ENCODE measurements at places on chromosomes 12 and 14.

GRCh38 chr14:51539571-51540037 lies 112.1 kb upstream of the FRMD6 start:
- no peak for DNase-seq

- DNase-seq = no peak
These were observed 9.4 kb upstream of the KCNA1 start for GRCh38 chr12:4900327-4900726.

DNA sequence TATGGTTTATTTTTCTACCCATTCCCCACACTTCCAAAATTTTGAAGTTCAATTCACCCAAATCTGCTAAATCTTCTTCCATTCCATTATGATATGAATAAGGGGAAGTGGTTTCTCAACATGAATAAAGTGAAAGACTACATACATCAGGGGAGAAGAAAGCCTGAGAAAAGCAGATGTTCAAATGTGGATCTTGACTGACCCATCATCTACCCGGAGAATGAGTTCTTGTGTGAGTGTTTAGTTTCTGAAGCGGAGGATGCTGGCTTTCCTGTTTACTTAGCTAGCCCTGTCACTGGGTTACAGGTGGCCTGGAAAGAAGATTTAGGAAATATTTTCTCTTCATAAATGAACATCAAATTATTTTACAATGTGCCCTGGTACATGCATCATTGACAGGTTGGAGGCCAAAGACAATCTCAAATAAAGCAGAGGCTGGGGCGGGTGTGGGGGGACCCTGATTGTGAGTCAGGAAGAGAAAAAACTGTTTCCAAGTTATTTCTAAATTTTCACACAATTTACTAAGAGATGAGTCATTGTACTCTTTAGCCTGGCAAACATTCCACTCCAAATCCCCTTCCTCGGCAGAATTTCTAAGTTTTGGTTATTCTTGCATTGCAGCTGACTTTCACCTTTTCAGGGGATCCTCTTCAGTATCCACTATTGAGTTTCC lies 135.6 kb downstream of the SLC25A21 start:
- no peak for DNase-seq

GRCh38 chr14:88270776-88271175 lies 52.3 kb downstream of the KCNK10 start:
- DNase-seq = no peak

- no peak for DNase-seq
These were observed 890.2 kb downstream of the FLRT2 start for GRCh38 chr14:86420131-86420530.

DNA sequence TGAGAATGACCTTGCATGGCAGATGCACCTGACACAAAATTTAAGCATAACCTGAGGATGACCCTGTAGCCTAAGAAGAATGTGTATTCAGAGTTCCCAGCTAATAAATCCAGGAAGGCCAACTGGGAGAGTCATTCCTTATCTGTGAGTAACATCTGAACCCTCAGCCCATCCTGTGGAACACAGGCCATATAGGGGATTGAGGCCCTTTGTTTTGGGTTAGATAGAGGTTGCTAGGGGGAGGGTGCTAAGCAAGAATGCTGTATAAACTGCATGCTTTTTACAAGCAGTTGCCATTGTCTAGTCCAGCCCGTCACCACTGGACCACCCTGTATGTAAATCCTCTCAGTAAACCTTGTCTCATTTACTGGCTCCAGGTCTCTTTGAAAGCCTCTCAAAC lies 77.0 kb downstream of the BICD1 start:
- no peak for DNase-seq

DNA sequence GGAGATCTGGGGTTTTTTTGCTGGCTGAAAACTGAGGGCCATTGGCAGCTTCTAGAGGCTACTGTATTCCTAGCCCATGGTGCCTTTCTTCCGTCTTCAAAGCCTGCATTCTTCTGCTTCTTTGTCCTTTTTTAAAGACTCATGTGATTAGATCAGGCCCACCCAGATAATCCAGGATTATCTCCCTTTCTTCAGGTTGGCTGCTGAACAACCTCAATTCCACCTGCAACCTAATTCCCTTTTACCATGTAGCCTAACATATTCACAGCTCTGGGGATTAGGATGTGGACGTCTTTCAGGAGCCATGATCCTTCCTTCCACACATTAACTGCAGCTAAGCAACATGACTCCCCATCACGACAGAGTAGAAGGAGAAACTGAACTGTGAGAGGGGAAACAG lies 985.5 kb downstream of the DIO2 start:
- DNase-seq = no peak

- no peak for DNase-seq
These were observed 10.8 kb downstream of the PITPNM2 start for GRCh38 chr12:123139926-123140675.

GRCh38 chr12:129001-129400 lies 62.4 kb downstream of the IQSEC3 start:
- DNase-seq = no peak

DNA sequence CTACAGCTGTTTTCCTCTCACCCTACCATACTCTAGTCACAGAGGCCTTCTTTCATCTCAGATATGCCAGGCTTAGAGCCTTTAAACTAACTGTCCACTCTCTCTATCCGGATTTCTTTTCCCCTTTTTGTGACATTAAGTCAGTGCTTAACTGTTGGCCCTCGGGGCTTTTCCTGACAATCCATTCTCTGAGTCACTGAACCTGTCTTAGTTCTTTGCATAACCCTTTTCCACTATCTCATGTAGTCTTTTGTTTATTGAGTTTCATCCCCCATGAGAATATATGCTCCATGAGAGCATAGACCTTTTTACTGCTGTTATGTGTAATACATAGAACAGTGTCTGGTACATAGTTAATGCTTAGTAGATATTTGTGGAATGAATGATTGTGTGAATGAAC lies 68.7 kb downstream of the PLEKHA5 start:
- no peak for DNase-seq

GRCh38 chr12:79933532-79934264 lies 1.2 kb downstream of the PPP1R12A start:
- no peak for DNase-seq

DNA sequence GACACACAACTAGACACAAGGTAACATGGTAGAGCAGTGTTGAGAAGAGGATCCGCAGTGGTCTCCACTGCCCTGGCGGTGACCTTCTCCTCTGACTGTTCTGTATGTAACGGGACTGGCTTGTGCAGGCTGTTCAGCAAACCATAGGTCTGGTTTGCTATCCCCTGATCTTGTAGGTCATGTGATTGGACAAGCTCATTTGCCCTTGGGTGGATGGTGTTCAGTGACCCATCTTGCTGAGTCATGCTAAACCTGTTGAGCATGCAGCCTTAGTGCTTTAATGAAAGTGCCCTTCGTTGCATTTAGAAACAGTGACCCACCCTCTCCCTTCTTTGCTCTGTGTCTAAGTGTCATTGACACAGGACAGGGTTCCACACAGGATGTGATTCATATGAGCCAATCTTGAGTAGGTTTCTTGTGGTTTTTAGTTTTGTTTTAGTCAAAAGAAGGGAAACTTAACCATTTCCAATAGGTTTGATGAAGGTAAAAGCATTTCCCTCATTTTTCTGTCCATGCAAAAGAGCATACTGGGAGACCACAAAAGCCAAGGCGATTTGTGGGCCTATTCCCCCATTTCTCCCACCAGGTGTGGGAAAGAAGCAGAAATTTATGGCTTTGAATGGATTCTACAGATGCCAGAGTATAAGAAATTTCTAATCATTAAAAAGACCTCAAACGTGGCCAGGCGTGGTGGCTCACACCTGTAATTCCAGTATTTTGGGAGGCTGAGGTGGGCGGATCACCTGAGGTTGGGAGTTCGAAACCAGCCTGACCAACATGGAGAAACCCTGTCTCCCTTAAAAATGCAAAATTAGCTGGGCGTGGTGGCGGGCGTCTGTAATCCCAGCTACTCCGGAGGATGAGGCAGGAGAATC lies 32.6 kb upstream of the HIF1A start:
- no peak for DNase-seq

DNA sequence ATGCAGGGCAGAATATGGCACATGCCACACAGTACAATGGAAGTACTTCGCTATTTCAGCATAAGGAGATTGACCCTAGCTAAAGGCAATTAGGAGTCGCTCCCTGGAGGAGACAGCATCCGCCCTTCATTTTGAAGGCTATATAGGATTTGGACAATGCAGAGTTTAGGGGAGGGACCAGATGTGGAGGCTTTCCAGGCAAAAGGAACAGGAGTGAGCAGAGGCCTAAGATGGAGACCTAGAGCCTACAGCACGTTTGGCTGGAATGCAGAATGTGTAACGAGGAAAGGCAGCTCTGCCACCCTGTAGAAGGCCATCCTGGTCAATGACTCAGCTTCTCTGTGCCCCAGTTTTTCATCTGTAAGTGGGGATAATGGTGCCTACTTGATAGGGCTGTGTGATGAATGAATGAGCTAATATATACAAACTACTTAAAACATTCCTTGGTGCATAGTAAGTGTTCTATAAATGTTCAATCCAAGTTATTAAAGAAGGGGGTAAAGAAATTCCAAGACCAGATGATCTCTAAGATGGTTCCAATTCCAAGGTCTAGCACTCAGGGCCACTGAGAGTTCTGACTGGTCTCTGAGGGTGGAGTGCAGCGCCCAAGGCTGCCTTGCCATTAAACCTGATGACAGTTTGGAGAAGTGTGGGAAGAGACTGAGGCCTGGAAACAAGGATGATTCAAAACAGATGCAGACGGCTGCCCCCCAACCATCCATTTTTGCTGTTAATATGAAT lies 54.3 kb upstream of the FRMD6 start:
- no peak for DNase-seq

- no peak for DNase-seq
These were observed 4.2 kb downstream of the PPM1H start for GRCh38 chr12:62930546-62931425.

- DNase-seq = no peak
These were observed 11.8 kb upstream of the CDK2AP1 start for GRCh38 chr12:123283461-123283860.

GRCh38 chr12:321606-322326 lies 59.1 kb upstream of the SLC6A13 start:
- DNase-seq = no peak

GRCh38 chr12:6266971-6267721 lies 43.3 kb upstream of the PLEKHG6 start:
- DNase-seq = no peak

DNA sequence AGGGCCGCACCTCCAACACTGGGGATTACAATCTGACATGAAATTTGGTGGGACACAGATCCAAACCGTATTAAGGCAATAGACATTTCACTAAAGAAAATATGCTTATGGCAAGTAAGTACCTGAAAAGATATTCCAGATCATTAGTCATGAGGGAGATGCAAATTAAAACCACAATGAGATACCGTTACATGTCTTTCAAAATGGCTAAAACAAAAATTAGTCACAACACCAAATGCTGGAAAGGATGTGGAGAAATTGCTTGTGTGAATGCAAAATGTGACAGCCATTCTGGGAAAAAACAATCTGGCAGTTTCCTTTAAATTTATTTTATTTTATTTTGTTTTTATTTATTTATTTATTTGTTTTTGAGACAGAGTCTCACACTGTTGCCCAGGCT lies 82.3 kb upstream of the PTGDR start:
- no peak for DNase-seq

DNA sequence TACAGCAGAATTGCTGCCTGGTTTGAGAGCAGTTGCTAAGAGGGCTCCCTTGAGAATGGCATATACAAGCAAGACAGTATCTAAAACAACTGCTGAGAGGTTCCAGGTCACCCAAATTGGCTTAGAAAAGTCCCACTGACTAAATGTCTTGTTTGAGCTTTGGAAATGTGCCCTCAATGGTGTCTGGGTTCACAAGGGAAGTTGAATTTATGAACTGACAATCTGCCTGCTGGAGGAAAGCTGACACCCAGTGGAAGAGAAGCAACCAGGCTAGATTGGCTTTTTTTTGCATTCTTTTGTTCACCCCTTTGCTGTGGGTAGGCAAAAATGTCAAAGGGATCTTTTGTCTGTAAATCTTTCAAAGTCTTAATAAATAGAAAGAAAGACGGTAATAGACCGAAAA lies 44.6 kb upstream of the NPFF start:
- no peak for DNase-seq

- no peak for DNase-seq
These were observed 29.2 kb upstream of the TSPAN9 start for GRCh38 chr12:3047961-3048360.

DNA sequence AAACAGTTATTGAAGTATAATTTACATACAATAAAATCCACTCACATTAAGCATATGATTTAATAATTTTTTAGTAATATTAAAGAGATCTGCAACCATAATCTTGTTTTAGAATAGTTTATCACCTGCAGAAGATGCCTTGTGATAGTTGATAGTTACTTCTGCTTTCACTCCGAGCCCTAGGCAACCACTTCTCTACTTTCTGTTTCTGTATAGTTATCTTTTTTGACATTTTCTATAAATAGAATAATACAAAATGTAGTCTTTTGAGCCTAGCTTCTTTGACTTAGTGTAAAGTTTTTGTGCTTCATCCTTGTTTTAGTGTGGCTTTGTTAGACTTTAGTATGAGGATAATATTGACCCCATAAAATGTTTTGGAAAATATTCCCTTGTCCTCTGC lies 111.0 kb downstream of the MNAT1 start:
- DNase-seq = no peak

- no peak for DNase-seq
These were observed 1010.1 kb upstream of the FLRT2 start for GRCh38 chr14:84519836-84520235.

DNA sequence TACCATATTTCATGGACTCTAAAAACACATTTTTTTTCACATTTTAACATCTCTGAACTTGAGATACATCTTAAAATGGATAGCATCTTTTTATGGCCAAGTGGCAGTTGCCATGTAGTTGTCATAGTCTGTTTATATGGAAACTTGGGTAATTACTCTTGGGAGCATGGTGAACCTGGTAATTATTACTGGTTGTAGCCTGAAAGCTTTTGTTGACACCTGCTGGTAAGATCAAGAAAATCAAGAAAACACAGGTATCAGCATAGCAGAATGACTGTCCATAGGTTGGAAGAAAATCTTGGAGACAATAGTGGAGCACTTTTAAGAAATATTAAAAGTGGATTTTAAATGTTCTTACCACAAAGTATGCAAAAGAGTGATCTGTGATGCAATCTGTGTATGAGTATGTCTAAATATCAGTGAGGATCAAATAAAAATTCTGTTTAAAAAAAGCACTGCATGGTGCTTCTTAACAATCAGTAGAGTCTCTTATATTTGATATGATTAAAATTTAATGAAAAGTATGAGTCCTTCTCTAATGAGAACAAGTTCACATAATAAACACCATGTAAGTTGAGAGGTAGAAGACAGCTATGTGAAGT lies 44.2 kb downstream of the TTC8 start:
- no peak for DNase-seq

DNA sequence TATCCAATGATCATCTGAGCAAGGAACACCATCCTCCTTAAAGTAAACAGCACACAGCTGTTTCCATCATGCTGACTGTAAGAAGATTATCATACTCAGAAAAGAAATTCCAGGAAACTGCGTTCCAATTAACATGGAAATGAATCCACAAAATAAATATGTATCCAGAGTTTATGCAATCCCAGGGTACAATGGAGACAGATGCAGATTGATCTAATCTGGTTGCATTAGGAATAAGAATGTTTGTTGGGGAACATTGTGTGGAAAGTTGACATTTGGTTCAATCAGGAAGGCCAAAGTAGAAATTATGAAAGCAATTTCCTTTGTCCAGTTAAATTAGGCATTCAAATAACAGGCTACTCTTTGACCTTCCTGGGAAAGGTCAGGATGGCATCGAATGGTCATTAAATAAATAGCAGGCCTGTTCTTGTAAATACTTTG lies 236.9 kb upstream of the AMIGO2 start:
- DNase-seq = no peak

- DNase-seq = no peak
These were observed 3.6 kb downstream of the SLC2A14 start for GRCh38 chr12:7869137-7869536.
